ENCODE measurements at places on chromosomes 7 and 10.

GRCh38 chr7:103936558-103936957, 52.9 kb downstream of the RELN start:
- no peak for DNase-seq

GRCh38 chr10:130623680-130624267, 487.6 kb downstream of the GLRX3 start:
- DNase-seq: no peak

DNA sequence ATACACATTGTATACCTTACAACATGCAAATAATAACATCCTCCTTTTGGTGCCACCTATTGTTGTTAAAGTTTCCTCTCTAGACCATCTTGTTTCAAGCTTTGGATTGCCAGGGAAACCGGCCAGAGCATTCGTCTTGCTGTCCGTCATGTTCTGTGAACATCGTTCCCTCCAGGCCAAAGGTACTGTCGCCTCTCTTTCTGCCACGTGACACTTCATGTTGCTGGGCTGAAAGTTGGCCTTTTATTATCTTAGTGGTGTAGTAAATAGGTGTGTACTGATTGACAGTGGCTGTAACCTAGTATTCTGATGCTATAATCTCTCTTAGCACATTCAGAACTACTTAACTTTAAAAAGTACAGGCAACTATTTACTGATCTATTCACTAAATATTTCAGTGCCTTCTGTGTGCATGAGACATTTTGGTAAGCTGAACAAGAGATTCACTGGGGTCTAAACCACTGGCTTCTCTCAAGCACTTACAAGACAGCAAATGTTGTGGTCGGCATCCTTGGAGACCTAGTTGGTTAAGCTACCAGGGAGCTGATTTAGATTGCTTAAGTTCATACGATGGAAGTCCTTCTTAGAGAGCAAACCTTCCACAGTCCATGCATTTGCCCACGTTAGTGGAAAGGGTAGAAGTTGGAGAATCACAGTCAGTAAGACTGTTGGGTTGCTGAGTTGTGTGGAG, 52.4 kb downstream of the SHH start:
- no peak for DNase-seq

GRCh38 chr7:135389971-135390370, 119.9 kb downstream of the CNOT4 start:
- no peak for DNase-seq

GRCh38 chr10:5991708-5992107, 14.4 kb upstream of the IL15RA start:
- DNase-seq: no peak

GRCh38 chr7:30148426-30148825, 13.6 kb downstream of the MTURN start:
- no peak for DNase-seq

GRCh38 chr7:130733931-130734814, at the start of gene KLF14:
Gene KLF14 (minus strand): TSS chr7:130734207. CDS start chr7:130734033, 174 bp downstream.
- DNase-seq: peak; percentile 61

DNA sequence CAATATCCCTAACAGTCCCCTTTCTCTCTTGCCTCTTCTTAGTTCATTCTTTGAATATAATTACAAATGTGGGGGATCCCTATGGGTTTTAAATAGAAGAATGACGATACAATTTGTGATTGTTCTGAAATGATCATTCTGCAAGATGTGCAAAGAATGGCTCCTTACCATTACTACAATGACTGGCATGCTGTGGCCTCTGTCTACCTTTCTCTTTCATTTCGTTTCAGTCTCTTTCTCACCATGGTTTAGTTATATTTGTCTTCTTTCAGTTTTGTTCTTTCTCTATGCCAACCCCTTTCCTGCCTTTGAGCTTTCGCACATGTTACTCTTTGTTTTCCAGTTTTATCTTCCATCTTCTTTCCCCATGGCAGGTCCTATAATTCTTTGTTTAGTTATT, 176.5 kb downstream of the SUGCT start:
- no peak for DNase-seq

DNA sequence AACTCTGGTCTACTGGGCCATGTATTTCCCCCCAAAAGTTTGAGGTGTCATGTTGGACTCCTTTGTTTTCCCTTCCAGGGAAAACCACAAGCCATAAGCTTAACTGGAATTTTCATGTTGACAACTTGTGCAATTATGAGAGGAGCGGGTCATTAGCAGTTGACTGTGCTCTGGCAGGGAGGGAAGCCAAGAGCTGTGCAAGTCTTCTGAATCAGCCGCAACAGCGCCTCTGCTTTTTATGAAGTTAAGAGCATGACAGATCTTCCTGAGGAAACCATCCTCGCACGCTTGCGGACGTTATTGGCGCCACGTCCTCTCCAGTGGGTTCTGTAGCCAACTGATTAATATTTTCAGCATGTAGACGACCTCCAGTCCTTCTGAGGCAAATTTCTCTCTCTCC, 148.7 kb upstream of the MKI67 start:
- DNase-seq: no peak

DNA sequence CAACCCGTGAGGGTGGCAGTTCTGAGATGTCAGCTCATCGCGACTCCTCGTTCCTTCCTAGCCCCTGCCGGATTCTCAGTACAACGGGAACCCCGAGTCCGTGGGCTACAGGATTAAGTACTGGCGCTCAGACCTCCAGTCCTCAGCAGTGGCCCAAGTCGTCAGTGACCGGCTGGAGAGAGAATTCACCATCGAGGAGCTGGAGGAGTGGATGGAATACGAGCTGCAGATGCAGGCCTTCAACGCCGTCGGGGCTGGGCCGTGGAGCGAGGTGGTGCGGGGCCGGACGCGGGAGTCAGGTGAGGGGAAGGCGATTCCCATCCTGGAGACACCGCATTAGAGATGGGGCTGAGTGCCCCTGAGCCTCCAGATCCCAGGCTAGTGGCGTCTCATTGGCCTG, 568.1 kb upstream of the FOXK1 start:
- no peak for DNase-seq

- DNase-seq: no peak
Measured at GRCh38 chr10:35612385-35613106, 7.4 kb downstream of the GJD4 start.

DNA sequence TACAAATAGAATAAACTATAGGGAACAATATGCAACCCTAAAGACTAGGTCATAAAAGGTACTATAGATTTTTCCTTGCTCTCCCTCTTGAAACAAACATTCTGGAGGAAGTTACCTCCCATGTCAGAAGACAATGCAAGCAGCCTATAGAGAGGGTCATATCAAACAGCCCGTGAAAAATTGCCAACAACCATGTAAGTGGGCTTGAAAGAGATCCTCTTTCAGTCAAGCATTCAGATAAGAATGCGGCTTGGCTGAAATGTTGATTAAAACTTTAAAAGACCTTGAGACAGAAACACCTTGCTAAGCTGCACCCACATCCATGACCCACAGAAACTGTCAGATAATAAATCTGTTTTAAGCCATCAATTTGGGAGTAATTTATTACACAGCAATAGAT, 526.6 kb upstream of the GHITM start:
- DNase-seq: no peak
